ENCODE measurements at places on chromosomes 16 and 17.

DNA sequence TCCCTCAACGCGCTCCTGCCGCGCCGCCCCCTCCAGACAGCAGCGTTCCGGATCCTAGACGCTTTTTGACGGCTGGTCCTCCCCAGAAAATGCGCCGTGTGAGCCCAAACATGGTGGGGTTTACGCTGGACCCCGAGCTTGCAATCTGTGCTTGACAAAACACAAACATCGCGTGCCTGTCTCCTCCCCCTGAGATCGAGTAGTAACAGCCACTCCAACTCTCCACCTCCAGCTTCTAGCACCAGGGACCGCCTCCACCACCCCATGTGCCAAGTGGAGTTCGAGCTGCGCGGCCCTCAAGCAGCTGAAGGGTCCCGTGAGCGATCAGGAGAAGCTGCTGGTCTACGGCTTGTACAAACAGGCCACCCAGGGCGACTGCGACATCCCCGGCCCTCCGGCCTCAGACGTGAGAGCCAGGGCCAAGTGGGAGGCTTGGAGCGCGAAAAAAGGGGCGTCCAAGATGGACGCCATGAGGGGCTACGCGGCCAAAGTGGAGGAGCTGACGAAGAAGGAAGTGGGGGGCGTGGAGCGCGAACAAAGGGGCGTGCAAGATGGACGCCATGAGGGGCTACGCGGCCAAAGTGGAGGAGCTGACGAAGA lies 656 bp upstream of the GEMIN4 start:
- DNase-seq, result no peak

GRCh38 chr16:82509691-82510430 lies 116.9 kb upstream of the CDH13 start:
- no peak for DNase-seq

DNA sequence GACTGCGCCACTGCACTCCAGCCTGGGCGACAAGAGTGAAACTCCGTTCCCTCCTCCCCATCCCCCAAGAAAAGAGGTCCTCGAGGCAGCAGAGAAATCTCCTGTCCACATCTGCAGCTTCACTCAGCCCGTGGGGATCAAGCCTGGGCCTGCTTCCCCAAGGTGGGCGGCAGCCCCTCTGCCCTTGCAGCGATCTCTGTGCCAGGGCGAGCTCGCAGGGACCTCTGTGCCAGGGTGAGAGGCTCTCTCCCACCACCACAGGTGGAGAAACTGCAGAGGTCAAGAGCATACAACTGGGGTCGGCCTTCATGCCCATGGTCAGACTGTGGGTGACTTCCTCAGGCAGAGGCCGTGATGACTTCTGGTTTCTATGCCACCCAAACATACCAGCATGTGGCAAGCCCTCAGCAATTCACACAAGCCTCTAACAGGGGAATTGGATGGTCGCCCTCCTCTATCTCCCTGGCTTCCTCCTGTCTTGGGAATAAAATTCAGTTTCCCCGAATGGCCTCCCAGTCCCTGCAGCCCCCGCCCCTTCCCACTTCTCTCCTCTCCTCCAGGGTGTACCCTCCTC lies 5.5 kb downstream of the SLC43A2 start:
- DNase-seq, result no peak

DNA sequence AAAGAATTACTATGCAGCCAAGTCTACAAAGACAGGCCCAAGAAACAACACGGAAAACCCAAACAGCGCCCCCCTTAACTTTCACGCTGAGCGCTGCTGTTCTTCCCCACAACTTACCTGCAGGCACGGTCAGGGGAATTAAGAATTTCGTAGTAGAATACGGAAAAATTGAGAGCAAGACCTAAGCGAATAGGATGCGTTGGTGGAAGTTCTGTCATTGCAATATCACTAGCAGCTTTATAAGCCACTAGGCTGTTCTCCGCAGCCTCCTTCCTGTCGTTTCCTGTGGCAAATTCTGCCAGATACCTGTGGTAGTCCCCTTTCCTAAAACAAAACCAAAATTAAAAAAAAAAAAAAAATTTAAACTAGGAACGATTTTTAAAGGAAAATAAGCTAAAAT lies 39.0 kb downstream of the YWHAE start:
- no peak for DNase-seq

GRCh38 chr17:18129041-18129502 lies 20.5 kb downstream of the MYO15A start:
- no peak for DNase-seq

DNA sequence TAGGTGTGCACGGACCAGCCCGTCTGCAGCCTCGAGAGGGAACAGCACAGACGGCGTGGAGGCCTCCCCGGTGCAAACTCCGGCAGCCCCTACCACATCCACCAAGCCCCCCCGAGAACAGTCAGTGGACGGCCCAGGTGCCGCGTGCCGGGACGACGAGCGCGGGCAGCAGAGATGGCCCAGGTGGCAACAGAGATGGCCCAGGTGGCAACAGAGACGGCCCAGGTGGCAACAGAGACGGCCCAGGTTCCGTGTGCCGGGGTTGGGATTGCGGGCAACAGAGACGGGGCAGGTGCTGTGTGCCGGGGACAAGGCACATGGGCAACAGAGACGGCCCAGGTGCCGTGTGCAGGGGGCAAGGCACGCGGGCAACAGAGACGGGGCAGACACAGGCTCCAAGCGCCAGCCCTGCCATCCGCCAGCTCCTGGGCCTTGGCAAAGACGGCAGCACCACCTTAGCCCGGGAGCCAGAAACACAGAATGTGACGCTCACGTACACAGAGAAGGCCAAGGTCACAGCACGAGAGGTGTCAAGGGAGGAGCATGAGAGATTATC lies 31.1 kb downstream of the RPH3AL start:
- DNase-seq, result no peak

DNA sequence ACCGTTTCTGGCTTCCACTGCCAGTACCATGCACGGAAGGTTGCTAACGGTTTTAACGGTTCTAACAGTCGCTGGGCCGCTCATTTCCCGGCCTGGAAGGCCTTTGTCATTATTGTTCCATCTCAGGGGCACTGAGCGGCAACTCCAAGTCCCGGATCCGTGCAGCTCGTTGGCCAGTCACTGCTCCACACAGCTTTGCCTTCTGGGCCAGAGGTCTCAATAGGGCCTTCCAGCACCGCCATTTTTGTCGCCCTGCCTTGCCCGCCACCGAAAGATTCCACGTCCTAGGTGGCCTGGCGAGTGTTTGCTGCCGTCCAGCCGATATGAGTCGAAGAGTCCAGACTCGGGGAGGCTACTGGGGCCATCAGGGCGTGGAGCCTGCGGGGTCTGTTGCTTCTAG lies 30.3 kb upstream of the ATF7IP2 start:
- no peak for DNase-seq

GRCh38 chr17:79508291-79508716 lies 102.5 kb downstream of the RBFOX3 start:
- DNase-seq, result no peak

DNA sequence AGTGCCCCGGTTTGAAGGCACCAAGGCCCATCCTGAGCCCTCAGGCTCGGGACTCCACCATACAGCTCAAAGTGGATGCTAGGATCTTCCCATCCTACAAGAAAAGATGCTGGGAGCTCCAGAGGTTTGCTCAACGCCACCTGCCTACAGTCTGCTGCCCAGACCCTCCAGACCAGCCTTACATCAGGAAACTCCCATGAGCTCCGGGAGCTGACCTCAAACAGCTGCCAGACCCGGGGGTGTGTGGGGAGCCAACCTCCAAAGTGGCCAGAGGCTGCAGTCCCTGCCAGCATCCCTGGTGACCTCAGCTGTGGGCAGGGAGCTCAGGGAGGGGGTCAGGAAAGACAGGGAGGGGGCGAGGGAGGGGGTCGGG lies 43.8 kb downstream of the C16orf82 start:
- DNase-seq, result no peak

GRCh38 chr16:85412911-85413520 lies 200.1 kb upstream of the GSE1 start:
- no peak for DNase-seq

GRCh38 chr16:88013091-88013609 lies 61.9 kb downstream of the BANP start:
- no peak for DNase-seq

- no peak for DNase-seq
Measured at GRCh38 chr16:22942811-22943210, 128.8 kb downstream of the HS3ST2 start.

- DNase-seq, result no peak
Measured at GRCh38 chr16:86424985-86425384, 85.3 kb upstream of the FOXF1 start.

DNA sequence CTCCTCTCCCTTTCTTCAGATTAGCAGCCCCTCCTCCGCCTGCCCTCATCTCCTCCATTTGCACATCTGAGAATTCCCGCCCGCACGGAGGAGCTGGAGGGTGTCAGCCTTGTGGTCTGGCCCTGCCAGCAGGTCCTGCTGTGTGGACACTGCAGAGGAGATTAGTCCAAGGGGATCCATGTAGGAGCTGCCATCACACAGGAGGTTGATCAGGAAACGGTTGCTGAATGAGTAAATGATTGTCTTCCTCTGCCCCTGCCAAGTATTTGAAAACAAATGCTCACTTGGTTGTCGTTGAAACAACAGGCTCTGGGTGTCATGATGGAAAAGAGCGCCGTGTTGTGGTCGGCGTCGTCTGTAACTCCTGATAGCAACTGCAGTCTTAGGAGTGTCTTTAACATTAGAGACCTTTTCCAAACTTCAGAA lies 63.8 kb upstream of the CHMP6 start:
- DNase-seq, result no peak

DNA sequence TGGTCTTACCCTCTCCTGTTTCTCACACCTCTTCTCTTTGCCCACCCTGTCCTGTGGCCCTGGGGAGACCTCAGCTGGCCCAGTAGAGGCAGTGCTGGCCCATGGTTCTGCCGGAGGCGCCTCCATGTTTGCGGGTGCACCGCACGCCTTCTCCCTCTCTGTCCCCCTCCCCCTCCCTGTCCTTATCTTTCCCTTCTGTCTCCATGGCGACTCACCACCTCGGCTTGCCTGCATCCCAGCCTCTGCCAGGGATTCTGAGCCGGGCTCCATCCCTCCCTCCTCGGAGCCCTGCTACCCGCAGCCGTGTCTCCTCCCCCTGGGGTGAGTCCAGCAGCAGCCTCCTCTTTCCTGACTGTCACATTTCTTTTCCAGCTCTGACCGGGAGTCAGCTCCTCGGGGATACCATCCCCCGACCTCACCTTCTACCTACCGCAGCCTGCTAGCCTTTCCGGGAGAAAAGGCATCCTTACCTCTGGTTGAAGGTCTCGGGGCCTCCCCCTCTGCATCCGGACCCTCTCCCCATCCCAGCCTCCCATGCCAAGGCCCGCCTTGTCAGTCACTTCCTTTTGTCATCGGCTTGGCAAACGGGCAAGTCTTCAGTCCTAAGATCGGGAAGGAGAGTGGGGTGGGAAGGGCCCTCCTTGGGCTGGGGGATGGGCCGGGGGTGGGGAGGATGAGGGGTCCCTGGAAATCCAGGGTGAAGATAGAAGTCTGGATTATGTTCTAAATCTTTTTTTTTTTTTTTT lies at the start of gene RNF112:
Gene RNF112, plus strand, starts transcription at position 358 of the 746 bp plus-strand sequence. Its CDS starts 177 bp downstream, at position 535.
- DNase-seq, result no peak

- DNase-seq, result peak; percentile 90
Measured at GRCh38 chr16:17377360-17378324, 93.1 kb downstream of the XYLT1 start.

- DNase-seq, result no peak
Measured at GRCh38 chr16:74760007-74760767, 14.4 kb downstream of the FA2H start.

DNA sequence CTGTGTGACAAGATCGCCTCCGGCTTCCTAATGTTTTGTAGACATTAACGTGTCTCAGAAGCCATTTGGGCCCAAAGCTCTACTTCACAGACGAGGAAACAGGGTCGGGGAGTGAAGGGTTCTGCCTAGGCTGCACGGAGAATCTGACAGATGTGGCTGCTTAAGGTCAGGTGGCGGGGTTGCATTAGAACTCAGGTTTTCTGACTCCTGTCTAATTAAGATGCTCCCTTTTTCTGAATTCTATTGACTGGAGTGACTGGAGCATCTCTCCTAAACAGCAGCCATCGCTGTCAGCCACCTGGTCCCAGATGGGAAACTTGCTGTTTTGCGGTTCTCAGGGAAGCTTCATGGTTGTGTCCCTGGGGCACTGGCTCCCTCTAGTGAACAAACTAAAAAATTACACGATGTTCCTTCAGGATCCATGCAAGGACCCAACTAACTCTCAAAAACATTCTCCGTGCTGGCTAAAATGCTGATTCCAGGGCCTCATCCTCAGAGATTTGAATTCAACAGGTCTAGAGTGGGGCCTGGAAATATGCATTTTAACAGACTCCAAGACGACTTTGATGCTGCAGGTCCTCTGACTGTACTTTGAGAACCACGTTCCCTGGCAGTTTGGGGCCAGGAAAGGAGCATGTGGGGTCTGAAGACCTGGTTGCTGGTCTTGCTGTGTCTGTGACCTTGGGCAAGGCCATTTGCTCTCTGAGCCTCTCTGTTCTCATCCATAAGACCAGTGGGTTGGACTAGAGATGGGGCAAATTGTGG lies 117.4 kb downstream of the IRF8 start:
- DNase-seq, result peak; percentile 83

GRCh38 chr17:82781894-82782274 lies 30.0 kb downstream of the TBCD start:
- DNase-seq, result peak; percentile 90

GRCh38 chr16:27384425-27384824 lies 17.5 kb upstream of the IL21R start:
- peak; percentile 30 for DNase-seq

DNA sequence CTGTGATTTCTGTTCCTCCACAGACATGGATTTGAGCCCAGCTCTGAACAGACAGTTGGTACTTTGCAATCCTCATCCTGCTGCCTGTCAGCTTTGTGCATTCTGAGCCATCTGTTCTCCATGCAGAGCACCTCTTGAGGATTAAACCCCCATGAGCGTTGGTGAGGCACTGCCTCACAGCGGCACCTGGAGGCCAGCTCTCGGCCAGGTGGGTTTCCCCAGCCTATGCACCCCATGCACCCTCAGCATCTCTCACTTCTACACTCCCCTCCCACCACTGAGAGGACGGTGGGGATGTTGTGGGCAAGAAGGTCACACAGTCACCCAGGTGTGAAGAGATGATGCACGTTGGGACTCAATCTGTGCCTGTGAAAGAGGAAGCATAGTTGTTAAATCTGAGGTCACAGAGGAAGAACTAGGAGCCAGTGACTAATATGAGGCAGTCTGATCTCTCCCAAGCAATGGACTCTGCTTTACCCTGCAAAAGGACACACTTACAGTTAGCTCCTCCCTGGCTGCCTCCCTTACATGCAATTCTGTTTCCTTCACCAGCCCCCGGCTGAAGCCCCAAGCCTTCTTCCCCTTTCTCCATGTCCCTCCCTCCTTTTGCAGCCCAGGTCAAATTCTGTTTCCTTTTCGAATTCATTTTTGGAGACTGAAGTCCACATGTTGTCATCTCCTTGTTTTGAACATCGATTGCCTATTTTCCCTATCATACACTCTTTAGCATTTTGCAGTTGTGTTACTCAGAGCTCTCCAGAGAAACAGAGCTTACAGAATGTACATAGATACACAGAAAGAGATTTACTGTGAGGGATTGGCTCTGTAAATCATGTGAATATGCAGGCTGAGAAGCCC lies 58.5 kb downstream of the HS3ST3B1 start:
- peak; percentile 90 for DNase-seq
